NCI-H460 (cell line): ENCODE measurements at places on chromosomes 16 and 17. TPM values are rescaled to one million over a fixed set of nuclear protein-coding genes. Genes with fewer than 3 reads are reported as not detected.

- no peak for DNase-seq
These were observed 9.0 kb upstream of the C16orf87 start for GRCh38 chr16:46839986-46840443.

- no peak for DNase-seq
These were observed 14.3 kb upstream of the NAT9 start for GRCh38 chr17:74790161-74791058.

- DNase-seq: no peak
These were observed 10.4 kb downstream of the RPUSD1 start for GRCh38 chr16:777826-778225.

DNA sequence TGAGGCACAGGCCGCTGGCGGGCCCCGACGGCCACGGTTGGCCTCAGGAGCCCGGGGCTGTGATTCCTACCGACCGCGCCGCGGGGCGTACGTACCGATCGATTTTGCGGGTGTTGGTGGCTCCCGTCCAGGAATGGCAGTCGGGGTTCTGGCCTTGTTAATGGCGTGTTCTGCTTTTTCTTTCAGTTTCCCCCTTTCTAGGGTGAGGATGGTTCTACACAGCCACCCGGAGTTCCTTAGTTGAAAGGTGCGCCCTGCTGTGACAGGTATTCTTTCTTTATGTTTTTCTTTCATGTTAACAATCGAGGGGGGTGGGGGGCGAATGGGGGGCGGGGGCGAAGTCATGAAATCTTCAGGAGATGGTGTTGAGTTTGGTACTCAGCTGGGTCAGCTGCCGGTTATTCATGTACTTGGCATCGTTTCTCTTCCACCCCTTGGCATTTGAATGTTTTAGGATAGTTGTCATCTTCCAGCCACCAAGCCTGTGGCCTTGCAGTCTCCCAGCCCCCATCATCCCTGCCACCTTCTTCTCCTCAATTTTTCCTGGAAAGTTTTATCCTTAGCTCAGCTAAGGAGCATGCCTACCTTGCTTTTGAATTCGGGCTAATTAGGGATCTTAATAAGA is 802 bp downstream of the CYLD start:
- DNase-seq: no peak

DNA sequence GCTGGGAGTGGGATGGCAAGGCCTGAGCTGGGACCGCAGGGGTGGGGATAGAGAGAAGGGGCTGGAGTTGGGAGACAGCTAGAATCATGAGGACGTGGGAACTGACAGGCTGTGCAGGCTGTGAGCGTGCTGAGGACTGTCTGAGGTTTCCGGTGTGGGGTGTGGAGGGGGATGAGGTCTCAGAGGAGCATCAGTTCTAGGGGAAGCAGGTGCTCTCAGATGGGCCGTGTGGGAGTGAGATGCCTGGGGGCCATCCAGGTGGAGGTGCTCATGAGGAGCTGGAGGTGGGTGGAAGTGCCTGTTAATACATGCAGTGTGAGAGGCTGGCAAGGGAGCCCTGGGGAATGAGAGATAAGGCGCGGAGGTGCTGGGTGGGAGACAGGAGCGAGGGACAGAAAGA is 27.2 kb downstream of the HASPIN start:
- no peak for DNase-seq

DNA sequence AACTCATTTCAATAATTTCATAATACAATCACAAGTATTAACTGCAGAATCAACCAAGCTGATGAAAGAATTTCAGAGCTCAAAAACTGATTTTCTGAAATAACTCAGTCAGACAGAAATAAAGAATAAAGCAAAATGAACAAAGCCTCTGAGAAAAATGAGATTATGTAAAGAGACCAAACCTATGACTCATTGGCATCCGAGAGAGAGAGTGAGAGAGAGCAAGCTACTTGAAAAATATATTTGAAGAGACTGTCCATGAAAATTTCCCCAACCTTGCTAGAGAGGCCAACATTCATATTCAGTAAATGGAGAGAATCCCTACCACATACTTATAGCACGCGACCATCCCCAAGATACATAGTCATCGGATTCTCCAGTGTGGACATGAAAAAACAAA is 1376.4 kb downstream of the CDH11 start:
- DNase-seq: no peak

DNA sequence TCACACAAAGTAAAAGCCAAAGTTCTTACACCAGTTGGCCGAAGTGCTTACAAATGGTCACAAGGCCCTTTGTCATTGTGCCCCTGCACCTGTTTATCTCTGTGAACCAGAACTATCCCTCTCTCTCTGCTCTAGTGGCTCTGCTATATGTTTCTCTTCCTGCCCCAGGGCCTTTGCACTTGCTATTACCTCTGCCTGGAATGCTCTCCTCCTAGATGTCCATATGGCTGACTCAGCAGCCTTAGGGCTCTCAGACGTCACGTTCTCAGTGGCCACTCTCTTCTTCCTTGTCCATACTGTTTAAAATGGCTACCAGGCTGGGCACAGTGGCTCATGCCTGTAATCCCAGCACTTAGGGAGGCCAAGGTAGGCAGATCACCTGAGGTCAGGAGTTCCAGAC is 38.8 kb upstream of the DDX52 start:
- DNase-seq: no peak

GNAO1 gene
- 0.10 and 0.17 TPM in 2 replicates for total RNA-seq
